ENCODE measurements at places on chromosomes 12 and 14. TPM values are rescaled to one million over a fixed set of nuclear protein-coding genes. Genes with fewer than 3 reads are reported as not detected.

DNA sequence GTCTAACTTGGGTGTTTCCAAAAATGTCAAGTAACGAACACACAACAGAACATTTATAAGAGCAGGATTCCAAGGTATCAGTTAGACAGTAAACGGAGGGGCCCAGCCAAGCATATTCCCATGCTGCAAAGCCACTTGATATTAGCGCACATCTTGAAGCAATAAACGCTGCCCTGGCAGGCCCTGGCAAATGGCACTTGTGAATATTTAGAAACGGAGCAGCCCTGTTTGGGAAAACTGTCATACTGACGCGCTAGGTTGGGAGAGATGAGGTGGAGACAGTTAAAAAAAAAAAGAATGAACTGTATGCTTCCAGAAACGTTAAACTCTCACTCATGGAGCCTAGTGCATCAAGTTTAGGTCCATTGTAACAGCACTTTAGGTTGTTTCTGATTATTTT is 9.3 kb downstream of the DGLUCY start:
- DNase-seq: no peak

DNA sequence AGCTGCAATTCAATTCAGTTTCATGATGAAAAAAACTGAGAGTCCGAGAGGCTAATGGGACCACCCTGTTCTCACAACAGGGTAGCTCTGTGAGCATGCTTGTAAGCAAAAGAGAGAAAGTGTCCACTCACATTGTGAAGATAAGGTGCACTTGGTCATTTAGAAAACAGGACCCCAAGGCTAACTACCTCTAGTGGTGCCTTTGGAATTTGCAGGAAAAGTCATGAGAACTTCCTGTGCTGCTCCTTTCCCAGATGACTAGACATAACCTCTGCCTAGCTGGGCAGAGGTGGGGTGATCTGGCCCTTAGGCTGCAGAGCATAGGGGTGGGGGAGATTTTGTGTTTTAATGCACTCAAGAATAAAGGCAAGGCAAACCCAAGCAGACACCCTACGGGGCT is 118.9 kb downstream of the STAB2 start:
- no peak for DNase-seq

GRCh38 chr12:123388177-123388950 is 4.4 kb downstream of the KMT5A start:
- DNase-seq: peak; percentile 74

DNA sequence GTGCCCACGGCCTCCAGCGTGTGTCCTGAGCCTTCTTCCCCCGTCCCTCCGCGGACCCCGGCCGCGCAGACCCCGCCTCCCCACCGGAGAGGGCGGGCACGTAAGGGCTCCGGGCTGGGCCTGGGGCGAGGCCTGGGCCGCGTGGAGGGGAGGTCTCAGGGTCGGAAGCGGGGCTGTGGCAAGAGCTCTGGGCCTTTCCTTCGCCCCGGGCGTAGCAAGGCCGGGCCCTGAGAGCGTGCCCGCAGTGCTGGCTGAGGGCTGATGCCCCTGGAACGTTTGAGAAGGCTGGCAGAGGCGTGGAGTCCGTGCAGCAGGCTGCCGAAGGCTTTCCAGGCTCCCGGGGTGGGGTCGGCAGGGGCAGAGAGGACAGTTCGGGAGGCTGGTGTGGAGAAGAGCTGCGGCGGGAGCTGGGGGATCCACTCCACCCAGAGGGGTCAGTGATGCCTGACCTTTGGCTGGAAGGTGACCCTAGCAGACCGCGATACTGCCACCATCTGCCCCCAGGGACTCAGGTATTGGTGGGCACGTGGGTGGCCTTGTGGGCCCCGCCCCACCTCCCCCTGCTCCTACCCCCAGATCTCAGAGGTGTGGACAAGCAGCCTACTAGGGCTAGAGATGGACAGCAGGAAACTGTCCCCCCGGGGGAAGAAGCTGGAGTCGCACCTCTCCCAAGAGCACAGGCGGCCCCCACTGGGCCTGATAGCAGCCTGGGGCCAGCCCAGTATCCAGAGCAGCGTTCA is 558 bp downstream of the TEX22 start:
- no peak for DNase-seq

DNA sequence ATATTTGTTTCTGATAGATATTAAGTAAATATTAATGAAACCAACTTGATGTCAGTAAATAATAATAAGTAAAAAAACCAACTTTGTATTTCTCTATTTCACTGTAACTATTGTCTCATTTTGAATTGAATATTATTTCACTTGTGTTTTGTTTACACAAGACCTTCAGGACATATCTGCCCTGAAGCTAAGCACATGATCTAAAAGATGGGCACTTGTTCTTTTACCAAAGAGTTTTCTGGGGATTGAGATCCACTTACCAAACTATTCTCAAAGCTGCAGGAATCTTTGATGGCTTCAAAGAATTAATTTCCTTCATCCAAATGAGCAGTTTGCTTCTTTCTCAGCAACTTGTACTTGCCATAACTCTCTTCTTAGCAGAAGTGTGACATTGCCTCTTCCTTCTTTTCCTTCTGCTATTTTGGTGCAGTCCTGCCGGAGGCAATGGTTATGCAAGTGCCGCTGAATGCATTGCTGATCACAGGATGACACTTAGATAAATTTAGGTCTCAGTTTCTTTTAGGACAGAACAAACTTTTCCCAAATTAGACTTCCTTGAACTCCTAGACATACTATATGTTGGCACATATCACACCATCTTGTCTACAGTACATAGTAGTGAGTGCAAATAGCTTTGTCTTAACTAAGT is 9.2 kb downstream of the FAR2 start:
- DNase-seq: no peak

GRCh38 chr12:13404111-13404628 is 207.6 kb downstream of the EMP1 start:
- no peak for DNase-seq

- no peak for DNase-seq
Observed at GRCh38 chr12:132465269-132466190, 24.4 kb upstream of the FBRSL1 start.

DNA sequence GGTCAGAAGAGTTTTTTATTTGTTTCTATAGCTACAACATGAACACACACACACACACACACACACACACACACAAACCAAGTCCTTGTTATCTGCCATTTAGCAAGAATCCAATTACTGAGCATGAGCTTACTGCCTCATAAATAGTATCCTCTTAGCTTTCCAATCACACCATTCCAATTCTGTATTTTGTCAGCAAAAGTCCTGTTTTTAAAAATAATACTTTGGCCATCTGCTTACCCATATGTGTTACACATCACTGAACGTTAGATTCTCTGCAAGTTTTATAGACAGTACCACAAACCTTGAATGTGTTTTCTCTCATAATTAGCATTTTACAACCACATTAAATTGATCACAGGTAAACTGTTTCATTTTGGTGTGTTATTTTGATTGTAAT is 1905.4 kb upstream of the FLRT2 start:
- no peak for DNase-seq

GRCh38 chr14:31229638-31230572 is 22.3 kb upstream of the HECTD1 start:
- peak; percentile 79 for DNase-seq

DNA sequence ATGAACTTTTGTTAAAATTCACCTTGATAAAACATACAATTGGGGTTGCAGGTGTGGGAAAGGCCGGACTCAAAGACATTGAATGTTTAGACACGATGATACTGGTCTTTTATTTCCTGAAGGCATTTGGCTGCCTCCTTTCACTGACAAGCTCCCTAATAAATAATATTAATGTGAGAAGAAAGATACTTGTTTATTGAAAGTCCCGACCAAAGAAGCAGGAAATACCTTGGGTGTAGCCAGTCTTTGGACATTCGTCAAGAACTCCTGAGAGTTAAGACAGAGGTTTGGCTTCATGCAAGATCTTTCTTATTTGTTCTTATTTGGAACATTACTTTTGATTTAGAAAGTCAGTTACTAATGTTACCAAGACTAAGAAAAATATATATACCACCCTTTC is 1133.8 kb upstream of the SEL1L start:
- DNase-seq: no peak

DNA sequence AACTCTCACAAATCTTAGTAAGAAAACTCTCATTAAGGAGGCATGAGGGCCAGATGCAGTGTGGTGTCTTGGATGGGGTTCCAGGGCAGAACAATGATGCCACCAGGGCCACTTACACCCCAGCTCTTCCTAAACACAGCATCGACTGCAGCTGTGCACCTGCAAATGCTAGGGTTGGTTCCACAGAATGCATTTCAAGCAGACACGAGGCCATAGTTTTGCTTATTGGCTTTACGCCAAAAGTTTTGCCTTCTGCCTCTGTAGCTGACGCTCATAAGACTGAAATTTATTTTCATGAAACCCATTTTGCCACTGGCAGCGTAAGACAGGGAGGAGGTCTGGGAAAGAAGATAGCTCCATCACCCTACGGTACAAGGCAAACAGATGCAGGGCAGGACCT is 179.0 kb downstream of the RIMBP2 start:
- no peak for DNase-seq

- DNase-seq: no peak
Observed at GRCh38 chr12:124177951-124178316, 117.0 kb upstream of the RFLNA start.

GRCh38 chr14:75081660-75082229 is 12.3 kb downstream of the ZC2HC1C start:
- DNase-seq: no peak

GRCh38 chr12:77189458-77189857 is 124.1 kb upstream of the E2F7 start:
- no peak for DNase-seq

- DNase-seq: no peak
Observed at GRCh38 chr12:75170640-75171185, 38.9 kb downstream of the KCNC2 start.

DNA sequence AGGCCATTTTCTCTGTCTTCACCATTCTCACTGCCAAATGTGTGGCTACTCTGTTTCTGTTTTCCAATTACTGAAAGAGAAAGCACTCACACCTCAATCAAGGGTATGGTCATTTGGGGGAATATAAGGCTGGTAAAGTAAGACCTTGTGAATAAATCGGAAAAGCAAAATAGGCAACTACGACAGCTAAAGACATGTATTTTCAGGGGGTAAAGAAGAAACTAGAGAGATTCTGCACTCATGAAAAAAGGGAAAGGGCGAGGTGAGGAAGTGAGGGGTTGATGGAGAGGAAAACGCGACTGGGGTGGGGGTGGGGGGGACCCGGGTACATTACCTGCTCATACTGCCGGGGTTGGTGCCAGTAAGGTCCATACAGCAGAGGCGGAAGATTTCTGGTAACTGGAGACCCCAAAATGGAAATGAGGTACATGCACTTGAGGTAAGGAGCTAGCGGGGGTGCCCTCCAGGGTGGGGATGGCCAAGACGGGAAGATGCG is 19.3 kb downstream of the CHD8 start:
- DNase-seq: no peak

DNA sequence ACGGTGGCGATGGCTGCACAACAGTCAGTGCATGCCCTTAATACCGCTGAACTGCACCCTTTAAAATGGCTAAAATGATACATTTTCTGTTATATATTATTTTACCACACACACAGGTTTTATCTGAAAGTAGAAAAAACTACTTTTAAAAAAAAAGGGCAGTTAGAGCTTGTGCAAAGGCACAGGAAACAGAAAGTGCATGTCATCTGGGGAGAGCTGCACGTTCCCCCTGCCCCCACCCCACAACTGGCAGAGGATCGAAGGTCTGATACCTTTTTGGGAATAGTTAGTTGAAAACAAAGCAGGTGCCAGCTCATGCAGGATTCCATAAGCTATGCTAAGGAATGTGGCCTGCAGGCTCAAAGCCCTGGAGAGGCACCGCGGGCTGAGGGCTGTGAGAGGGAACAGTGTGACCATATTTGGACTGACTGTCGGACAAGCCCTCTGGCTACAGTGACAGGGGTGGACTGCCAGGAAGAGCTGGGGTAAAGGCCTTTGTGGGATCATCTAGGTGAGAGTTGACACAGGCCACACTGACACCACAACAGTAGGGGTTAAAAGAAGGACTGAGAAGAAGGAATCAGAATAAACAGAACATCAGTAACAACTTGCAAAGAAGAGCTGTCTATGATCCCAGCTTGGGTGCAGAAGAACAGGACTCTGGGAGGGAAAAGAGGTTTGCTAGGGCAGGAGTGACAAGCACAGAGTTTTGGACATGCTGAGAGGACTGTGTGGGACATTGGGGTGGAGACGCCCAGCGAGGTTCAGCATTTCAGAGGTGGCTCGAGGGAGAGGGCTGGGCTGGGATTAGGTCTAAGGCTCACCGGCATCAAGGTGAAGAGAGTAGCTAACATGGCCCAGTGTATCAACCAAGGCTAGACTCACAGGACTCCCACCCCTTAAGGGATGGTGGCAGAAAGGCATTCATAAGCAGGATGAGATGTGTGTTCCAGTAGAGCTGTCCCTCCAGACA is 54.6 kb downstream of the ACTN1 start:
- DNase-seq: no peak

GRCh38 chr12:124837249-124837897 is 26.3 kb downstream of the SCARB1 start:
- no peak for DNase-seq

- DNase-seq: no peak
Observed at GRCh38 chr12:118319627-118320026, 53.1 kb downstream of the TAOK3 start.

EMP1 gene
- total RNA-seq: 193 TPM

RNASE13 gene
- not detected for total RNA-seq

RASAL1 gene
- total RNA-seq: 1.6 TPM

KDM2B gene
- 23.7 TPM for total RNA-seq
